Left ventricle myocardium superior (tissue), 1 donor: ENCODE measurements at places on chromosomes 13 and 19. TPM values are rescaled to one million over a fixed set of nuclear protein-coding genes. Genes with fewer than 3 reads are reported as not detected.

- DNase-seq, result no peak
Measured at GRCh38 chr19:36128392-36128736, 11.5 kb upstream of the CAPNS1 start.

Gene NAPSA
- 0.32 TPM for total RNA-seq

Gene KLK13
- total RNA-seq, result not detected

GRCh38 chr19:7756258-7756657, 6.8 kb upstream of the CLEC4M start:
- DNase-seq, result no peak

DNA sequence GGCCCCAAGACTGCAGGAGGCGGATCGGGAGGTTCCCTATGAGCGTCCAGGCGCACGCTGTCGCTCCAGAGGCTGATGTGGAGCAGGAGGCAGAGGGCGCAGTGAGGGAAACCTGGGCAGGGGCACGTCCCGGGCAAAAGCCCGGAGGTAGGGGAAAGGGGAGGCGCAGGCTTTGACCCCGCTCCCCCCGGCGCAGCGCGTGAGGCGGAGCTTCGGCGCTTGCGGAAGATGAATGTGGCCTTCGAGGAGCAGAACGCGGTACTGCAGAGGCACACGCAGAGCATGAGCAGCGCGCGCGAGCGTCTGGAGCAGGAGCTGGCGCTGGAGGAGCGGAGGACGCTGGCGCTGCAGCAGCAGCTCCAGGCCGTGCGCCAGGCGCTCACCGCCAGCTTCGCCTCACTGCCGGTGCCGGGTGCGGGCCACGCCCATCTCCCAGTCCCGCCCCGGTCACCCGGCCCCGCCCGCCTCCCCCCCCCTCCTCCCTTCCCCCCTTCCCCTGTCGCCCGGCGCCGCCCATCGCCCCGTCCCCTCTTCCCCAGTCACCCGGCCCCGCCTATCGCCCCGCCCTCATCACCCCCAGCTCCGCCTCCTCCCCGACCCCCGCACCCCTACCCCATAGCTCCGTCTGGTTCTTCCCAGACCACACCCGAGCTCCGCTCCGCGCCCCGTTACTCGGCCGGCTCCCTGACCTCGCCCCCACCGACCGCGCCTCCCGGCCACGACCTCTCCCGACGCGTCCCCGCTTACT, 4.1 kb downstream of the HMG20B start:
- DNase-seq, result peak; percentile 82
